Trophoblast cell (in vitro differentiated cells and primary cell): ENCODE measurements at places on chromosomes 3 and 15.

DNA sequence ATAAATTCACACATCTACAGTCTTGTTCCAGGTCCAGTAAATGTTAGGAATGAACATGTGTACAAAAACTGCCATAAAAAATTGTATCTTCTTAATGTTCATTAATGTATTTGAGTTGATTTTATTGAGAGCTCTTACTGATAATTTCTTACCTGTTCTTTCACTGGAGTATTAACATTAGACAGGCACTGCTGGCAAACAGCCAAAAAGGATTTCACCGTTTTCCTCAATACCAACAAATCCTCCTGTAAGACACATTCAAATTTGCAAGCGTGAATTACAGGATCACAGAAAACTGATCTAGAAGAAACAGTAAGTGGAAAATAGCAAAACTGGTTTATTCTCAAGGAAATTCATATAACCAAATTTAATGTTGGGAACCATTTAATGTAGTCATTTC lies 127.4 kb downstream of the PCCB start:
- no peak for DNase-seq

- no peak for DNase-seq
These were observed 53.9 kb upstream of the KLF13 start for GRCh38 chr15:31272558-31273257.

- no peak for DNase-seq
These were observed 25.5 kb upstream of the ZNF710 start for GRCh38 chr15:89975482-89976245.

GRCh38 chr3:151146731-151147091 lies 56.3 kb downstream of the GPR171 start:
- DNase-seq: no peak

DNA sequence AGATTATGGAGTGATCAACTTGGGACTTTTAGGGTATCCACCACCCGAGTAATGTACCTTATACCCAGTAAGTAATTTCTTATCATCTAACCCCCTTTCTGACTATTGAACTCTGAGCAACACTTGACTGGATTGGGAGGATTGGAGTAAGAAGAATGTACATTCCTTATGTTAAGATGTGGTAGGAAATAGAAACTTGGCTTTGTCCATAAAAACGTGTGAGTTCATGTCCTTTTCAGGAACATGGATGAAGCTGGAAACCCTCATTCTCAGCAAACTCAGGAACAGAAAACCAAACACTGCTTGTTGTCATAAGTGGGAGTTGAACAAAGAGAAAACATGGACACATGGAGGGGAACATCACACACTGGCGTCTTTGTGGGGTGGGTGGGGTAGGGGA lies 112.3 kb downstream of the PTPRG start:
- no peak for DNase-seq

DNA sequence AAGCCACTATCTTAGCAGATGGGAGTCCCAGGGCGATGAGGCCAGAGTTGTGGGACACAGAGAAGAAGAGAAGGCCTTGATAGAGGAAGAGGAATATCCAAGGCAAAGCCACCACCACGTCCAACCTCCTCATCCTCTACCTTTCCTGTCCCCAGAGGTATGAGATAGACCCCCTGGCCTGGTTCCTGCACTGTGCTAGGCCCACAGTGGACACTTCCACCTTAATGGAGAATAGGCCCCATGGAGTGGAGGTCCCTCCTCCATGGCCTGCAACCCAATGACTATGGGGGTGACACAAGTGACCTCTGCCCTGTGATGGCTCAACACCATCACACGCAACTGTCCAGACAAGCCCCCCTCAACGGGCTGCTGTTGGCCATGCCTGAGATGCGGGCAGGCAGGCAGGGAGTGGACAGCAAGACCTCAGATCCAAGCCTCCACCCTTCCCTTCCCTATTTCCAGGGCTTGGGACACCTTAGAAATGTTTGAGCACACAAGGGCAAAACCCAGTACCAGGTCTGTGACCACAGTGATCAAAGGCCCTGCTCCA lies 36.8 kb downstream of the GRAMD2A start:
- DNase-seq: no peak

DNA sequence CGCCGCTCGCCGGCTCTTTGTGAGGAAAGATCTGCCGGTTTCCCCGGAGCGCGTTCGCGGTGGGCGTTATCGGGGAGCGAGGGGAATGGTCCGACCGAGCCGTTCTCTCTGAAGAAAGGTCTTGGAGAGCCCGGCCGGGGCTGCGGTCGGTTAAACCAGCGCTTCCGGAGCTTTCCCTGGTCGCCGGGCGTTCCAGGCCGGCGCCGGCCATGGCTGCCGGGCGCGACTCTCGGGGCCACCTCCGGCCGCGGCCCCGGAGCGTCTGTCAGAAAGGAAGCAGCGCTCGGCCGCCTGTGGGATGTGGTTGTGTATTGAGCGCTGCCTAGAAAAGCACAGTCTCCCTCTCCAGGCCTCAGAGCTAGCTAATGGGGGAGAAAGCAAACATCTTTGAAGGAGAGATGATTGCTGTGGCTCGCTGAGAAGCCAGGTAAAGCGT lies 731 bp downstream of the FYTTD1 start:
- peak; percentile 53 for DNase-seq

DNA sequence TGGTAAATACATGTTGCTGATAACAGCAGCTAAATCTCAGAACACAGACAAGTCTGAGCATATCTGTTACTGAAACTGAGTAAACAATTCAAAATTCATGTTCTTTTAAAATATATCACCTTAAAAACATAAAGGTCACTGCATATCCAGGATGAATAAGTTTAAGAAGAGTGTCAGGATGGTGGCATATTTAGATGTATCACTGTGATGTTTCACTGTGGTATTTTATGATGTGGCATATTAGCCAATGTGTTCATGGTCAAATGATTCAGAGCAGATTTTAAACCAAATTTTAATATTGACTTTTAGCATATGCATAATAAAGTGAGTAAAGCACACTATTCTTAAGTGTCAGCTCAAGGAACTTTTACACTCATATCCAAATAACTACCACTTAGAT lies 346.4 kb upstream of the DPPA4 start:
- DNase-seq: no peak

DNA sequence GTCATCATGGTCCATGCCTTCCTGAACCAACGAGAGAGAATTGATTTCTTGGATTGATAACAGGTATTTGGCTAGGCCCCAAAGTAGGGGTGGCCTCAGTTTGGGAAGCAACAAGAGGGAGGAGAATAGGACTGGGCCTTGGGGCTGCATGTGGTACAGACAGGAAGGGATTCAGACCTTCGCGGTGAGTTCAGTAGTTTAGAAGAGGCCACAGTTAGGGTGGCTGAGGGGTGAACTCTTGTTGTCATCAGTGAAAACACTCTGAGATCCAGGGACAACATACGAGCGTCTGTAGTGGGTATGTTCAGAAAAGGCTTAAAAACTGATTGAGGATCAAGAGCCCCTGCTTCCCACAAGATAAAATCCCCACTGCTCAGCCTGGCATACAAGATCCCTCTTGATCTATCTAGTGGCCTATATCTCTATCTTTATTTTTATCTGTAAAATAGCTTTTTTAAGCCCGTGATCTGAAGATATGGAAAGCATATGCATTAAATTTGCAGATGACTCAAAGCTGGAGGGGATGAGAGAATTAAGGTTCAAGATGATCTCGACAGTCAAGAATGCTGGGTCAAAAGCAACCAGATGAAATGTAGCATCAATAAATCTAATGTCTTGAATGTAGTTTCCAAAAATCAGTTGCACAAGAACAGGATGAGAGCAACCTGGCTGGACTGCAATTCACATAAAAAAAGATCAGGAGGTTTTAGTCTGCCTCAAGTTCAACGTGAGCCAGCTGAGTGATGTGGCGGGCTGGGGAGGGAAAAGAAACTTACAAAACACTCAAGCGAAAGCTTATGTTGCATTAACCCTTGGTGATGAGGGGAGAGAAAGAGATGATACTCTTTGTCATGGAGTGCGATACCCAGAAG lies 221.1 kb upstream of the TLE3 start:
- no peak for DNase-seq

DNA sequence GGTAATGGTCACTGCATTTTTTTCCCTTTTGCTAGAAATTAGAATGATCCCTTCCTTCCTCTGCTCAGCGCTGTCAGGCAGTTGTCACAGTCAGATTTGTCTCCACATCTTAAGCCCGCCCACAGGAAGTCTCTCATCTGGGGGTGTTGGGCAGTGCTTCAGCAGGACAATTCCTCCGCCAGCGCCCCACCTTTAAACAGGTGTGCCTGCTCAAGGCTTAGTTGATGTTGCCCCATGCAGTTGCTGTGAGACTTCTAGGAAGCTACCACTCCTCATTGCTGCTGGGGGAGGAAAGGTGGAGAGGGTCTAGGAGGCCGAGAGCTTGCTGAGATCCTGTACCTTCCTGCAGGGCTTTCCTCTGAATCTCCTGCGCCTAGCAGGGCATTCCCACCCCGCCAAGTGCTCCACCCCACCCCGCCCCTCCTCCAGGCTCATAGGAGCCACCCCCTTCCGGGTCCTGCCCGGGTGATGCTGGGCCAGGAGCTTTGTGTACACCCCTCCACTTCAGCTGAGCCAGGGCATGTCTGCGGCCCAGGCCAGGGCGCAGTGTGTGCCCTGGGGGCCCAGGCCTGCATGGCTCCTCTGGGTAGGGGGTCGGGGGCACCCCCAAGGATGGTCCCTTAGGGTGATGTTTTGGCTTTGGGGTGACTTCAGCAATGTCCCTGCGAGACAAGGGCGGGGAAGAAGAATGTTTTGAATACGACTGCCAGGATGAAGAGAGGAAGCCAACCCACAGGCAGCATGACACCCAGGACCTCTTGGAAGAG lies 68.7 kb downstream of the TRAK1 start:
- DNase-seq: peak; percentile 22

- DNase-seq: no peak
These were observed 13.4 kb downstream of the TCF12 start for GRCh38 chr15:56931639-56932508.

DNA sequence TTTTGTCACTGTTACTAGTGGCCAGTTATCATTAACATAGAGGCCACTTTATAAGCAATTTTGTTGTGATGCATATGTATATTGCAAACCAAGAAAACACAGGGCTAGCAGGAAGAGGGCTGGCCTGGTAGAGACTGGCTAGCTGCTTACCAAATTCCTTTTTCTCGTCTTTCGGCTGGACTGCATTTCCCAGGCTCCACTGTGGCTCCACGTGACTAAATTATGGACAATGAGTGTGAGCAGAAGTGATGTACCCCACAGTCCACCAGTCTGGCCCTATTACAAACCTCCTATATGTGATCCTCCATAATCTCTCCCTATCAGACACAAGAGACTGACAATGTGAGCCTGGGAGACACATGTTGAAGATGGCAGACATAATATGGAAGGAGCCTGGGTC lies 257.0 kb downstream of the MFSD1 start:
- DNase-seq: no peak

GRCh38 chr3:41601404-41601987 lies 360.4 kb downstream of the ULK4 start:
- DNase-seq: no peak

DNA sequence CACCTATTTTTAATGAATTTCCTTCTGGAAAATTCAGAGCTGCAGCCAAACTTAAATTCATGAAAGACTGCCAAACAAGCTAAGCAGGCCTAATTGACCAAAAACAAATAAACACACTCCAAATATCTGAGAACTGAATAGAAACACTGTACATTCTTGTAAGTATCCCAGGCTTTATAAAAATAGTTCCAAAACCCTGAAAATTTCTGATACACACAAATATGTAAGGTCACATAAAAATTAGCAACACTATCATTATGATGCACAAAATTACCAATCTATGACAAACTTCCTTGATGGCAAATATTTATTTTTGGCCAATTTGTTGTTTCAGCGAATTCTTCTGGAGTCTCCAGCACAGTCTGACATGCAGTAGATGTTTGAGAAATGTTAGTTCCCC lies 117.9 kb upstream of the UBE2E2 start:
- no peak for DNase-seq
